ENCODE measurements at places on chromosomes 1 and 21.

DNA sequence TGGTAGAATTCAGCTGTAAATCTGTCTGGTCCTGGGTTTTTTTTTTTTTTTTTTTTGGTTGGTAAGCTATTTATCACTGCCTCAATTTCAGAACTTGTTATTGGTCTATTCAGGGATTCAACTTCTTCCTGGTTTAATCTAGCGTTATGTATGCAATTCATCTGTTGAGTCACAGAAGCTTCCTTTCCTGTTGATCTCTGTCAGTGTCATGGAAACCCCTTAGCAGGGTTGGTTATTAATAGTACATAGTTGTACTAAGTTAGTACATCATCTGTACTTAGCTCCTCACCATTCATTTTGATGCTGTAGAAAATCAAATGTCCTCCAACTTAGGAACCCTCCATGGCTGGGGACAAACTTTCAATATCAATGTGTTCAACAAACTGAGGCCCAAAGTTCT is 51.0 kb upstream of the BARHL2 start:
- no peak for DNase-seq

DNA sequence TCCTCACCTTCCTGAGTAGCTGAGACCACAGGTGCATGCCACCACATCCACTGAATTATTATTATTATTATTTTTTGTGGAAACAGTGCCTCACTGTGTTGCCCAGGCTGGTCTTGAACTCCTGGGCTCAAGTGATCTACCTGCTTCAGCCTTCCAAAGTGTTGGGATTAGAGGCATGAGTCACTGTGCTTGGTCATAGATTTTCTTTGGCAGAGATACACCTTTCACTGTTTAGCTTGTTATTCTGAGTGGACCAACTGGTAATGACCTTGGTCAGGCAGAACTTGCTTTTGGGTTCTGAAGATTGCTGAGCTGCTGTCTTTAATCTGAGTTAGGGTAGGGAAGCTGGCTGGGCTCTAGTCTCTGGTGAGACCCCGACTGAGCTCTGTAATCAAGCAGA is 66.8 kb downstream of the DNAH14 start:
- no peak for DNase-seq

GRCh38 chr1:3679098-3679555 is 26.8 kb downstream of the TP73 start:
- DNase-seq, result no peak

GRCh38 chr1:8899046-8899445 is 20.6 kb upstream of the ENO1 start:
- no peak for DNase-seq
